ENCODE measurements at places on chromosomes 6 and 20.

DNA sequence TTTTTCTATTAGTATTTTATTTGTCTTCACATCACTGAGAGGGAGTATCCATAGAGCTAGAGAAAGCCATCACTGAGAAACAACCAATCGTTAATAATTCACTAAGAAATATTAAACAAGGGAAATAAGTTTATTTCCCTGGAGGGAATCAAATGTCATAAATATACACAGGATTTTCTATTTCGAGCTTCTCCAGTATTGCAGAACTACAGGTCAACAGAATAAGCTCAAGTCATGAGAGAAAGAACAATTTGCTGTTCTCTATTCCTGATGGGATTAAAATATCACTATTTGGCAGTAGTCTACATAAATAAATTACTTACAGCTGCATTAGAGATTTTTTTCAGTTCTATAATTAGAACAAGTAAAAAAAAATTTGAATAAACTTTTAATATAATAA, 2.2 kb upstream of the FAM162B start:
- no peak for DNase-seq

DNA sequence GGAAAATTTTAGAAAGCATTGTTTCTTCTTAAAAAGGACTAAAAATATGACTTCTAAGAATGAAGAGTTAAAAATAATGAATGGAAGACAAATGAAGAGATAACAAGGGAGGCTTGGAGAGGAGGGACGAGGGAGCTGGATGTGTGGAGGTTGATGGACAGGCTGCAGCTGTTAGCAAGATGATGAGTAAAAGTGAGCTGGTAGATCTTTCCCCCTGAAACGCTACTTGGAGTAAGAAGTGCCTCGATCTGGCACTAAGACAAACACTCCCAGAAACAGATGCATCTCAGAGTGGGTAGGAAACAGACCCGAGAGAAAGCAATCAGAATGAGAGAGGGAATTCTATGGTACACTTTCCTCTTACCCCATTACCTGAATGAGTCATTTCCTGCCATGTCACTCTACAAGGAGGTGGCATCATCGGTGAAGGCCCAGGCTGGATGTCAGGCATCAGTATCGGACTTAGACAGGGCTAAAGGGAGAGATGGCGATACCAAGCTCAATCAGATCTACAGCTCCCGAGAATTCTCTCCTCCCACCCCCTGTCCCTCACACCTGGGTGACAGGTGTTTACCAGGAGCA, 154.1 kb upstream of the BMP2 start:
- no peak for DNase-seq

DNA sequence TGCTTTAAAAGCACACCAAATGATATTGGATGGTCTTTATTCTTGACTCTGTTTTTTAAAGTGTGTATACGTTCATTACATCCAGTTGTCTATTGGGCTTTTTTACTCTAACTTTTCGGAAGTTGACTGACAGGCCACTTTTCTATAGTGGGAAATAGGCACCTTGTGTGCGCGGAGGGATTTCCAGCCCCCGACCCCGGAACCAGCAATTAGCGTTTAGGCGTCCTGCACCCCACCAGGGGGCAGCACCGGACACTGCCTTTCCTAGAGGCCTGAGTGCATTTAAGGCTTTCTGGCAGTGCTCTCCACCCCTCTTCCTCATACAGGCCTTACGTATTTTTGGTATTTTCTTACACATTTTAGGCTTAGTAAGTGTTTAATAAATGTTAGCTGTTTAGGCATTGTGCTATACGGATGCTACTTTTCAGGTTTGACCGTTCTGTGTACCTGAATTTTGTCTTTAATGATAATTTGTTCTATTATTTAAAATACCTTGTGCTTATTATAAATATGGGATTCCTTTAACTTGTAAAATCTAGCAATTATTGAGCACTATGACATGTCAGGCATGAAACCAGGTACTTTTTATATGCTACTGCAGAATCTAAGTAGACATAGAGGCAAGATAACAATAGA, 231.8 kb downstream of the BCKDHB start:
- peak; percentile 10 for DNase-seq

DNA sequence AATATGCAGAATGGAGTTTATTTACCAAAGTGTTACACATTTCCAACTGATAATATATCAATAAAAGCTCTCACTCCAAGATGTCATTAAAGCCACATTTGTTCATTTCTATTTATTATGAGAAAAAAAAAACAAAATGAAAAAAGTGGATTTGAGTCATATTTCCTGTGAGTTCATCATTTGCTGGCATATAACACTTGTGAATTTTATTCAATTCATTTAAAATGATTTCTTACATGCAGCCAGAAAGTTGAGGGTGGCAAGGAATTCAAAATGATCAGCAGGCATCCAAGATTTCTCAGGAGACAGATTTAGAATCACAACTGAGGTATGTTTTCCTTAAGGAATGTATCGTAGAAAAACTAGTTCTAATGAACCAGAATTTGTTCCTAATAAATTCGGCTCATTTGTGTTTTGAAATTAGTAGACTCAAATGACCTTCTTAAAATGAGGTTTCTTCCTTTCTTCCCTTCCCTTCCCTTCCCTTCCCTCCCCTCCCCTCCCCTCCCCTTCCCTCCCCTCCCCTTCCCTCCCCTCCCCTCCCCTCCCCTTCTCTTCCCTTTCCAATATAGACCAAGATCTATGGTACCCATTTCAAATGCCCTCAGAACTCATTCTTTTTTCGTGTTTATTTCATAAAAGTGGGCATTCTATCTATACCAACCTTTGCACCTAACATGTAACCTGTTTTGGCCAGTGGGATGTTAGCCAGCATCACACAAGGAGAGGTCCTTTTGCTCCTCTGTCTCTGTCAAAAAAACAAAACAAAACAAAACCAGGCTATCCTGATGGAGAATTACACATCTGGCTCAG, 357.9 kb upstream of the TSHZ2 start:
- no peak for DNase-seq

DNA sequence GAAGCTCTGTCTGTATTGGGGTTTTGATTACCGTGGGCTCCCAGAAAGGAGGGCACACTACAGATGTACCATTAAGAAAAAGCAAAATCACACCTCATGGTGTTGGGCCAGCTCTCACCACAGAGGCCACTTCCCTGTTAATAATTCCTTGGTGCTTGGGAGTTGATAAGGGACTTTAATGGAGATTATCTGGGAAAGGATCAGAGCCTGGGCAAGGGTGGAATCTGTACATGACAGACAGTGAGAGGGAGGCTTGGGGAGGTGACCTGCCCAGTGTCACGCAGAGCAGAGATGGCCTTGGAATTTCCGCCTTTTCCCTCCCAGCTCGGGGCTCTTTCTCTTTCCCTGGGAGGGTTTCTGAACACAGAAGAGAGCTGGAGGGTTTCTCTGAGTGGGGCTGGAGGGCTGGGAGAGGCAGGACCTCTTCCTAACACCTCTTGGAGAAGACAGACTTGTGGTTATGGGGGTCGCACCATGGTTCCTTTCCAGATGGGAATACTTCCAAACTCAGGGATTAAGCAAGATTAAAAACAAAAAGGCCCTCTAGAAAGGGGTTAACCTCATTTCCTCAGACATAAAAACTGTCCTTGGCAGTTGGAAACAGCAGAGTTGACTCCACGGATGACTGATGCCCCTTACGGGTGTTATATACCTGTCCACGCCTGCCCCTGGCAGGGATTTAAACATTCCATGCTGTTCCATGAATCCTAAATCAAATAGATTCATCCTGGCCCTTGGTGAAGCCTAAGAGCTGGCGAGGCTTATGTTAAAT, 16.8 kb upstream of the KCNK16 start:
- DNase-seq = no peak

DNA sequence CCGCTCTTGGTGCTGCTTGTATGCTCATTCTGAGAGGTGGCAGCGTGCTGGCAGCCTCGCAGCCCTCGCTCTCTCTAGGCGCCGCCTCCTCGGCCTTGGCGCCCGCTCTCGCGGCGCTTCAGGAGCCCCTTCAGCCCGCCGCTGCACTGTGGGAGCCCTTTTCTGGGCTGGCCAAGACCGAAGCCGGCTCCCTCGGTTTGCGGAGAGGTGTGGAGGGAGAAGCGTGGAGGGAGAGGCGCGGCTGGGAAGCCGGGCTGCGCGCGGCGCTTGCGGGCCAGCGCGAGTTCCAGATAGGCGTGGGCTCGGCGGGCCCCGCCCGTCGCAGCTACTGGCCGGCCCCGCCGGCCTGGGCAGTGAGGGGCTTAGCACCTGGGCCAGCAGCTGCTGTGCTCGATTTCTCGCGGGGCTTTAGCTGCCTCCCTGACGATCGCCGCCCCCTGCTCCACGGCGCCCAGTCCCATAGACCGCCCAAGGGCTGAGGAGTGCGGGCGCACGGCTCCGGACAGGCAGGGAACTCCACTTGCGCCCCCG, 19.5 kb upstream of the FAM8A1 start:
- no peak for DNase-seq

DNA sequence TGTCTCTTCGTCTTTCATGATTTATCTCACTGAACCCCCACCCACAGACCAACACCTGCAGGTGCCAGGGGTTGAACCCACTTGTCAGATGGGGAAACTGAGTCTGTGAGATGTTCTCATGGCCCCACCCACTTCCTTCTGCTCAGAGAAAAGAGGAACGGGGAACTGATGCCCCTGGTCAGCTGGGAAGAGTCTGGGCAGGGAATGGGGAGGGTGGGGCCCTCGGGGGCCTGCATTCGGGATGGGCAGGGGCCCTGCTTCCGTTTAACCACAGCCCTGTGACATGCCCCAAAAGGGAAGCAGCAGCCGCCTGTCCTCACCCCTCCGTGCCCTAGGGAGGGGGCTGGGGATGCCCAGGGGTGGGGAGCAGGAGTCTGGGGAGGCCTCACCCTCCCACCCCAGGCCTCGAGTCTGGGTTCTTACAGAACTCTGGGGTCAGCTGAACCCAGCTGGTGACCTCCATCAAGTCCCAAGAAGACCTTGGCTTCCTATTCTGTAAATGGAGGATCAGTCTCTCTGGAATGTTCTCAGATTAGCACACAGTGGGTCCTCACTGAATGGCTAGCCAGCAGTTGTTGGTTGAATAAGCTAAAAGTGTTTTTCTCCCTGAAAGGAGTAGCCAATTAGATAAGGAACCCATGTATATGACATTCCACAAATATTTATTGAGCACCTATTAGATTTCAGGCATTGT, 81.5 kb downstream of the CEBPB start:
- no peak for DNase-seq

DNA sequence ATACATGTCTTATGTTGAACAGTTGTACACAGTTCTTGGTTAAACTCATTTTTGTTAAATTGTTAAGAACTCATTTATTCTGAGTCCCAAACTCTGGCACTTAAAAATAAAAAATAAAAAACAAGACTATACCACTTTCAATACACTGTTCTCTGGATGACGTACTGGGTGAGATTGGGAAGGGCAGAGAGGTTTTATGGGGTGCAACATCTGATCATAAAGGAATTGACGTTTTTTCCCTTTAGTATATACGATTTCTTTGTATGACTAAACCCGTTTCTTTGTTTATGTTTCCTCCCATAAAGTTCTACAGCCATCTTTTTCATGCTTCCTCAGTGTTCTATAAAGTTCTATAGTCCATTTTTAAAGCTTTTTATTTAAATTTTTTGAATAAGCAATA, 69.1 kb downstream of the TRMT11 start:
- no peak for DNase-seq

DNA sequence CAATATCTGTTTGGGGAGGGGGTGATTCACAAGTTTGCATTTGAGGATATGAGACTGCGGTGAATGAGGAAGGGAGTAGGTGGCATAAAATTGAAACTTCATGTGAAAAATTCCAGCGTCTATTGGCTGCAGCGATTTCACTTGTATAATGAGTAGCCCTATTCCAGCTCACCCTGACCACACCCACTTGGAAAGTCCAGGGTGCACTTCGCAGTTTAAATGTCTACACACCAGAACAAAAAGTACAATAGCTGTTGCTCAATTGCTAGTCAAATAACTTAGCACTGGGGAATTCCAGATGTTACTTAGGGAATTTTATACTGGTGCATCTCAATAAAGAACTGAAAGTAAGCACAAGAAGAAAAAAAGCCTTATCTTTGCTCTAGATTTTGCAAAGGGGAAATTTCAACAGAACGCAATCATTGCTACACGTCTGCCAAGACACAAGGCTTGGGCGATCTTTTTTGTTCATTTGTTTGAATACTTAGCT, 6.3 kb downstream of the TNFAIP3 start:
- DNase-seq = no peak

DNA sequence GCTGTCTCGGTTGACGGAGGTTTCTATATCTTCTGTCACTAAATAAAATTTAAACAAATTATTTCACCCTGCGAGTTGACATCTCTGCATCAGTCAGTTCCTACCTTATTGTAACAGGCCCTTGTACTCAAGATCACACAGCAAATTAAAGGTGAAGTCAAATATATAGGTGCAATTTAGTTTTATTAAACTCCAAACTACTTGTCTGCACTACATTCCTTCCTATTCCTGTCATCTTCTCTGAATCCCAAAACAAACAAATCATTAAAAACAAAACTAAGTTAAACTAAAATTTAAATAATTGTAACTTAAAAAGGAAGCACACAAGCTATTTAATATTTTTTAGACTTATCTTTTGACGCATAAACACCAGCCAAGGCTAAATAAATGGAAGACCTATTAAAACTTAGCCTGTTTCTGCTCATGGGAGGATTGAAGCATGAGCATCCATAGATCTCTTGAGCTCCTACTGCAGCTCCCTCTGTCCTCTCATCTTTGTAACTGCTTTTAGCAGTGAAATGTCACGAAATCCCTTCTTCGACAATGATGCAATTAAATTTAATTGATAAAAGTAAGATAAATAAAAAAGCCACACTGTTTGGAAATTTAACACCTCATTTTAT, 1152.3 kb upstream of the GJE1 start:
- no peak for DNase-seq

- no peak for DNase-seq
These were observed 91.9 kb upstream of the CLVS2 start for GRCh38 chr6:122904166-122904565.

DNA sequence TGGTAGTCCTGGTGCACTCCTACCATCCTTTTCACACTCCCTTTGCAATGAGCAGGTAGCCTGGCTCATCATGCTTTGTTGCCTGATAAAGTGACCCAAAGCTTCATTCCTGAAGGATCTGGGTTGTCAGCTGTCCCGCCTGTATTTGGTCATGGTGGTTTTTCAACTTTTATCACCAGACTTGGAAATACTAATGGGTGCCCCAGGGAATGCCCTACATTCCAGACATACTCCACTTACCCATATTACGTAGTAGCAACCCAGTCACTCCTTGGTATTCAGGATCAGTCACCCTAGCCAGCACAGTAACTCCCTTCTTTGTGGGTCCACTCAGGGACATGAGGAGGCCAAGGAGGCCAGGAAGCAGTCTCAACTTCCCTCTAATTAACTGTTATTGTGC, 199.2 kb downstream of the MAFB start:
- DNase-seq = no peak

DNA sequence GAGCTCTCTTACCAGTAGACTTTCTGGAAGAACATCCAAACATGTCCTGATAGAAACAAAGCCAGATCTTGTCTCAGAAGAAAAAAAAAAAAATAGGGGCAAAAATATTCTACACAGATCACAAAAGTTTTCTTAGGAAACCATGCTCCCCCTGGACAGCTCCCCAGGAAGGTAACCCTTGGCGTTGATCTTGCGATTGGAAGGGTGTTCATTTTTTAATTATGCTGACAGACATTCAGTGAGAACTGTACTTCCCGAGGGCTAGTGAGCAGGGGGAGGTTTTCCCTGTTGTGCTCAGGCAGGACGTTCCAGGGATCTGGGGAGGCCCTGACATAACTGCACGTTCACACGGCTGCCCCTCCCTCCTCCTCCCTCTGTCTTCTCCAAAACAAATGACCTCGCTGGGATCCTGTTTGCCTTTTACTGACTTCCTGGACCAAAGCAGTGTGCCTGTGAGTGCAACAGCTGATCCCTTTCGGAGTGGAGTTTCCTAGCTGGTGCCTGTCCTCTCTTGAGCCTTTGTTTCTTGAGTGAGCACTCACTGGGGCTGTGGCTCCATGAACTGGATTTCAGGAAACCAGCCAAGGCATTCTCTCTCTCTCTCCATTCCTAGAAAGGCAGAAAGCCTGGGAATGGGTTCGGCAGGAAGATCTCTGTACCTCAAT, 46.7 kb downstream of the MARCKS start:
- DNase-seq = no peak
